ENCODE measurements at places on chromosomes 1 and 21. TPM values are rescaled to one million over a fixed set of nuclear protein-coding genes. Genes with fewer than 3 reads are reported as not detected.

PCP4L1 gene
- 3.4 TPM for total RNA-seq

RXFP4 gene
- not detected for total RNA-seq

CHD5 gene
- total RNA-seq: 3.0 TPM

C1orf105 gene
- total RNA-seq: not detected

PACC1 gene
- total RNA-seq: 10.0 TPM

TRAPPC3 gene
- total RNA-seq: 63.4 TPM

TNFAIP8L2 gene
- total RNA-seq: not detected

USF1 gene
- 79.1 TPM for total RNA-seq

KCNE2 gene
- 1.8 TPM for total RNA-seq

OLIG1 gene
- 2.0 TPM for total RNA-seq

CLCC1 gene
- 32.9 TPM for total RNA-seq

VPS45 gene
- 41.5 TPM for total RNA-seq

PKLR gene
- 1.0 TPM for total RNA-seq

COL9A2 gene
- 19.8 TPM for total RNA-seq

AMPD1 gene
- total RNA-seq: not detected

ACTRT2 gene
- total RNA-seq: not detected

LCE2C gene
- not detected for total RNA-seq

C4BPA gene
- 0.87 TPM for total RNA-seq

PDZK1 gene
- 29.6 TPM for total RNA-seq

MX2 gene
- total RNA-seq: 2.0 TPM

ANGPTL7 gene
- 0.70 TPM for total RNA-seq

KRTAP19-3 gene
- not detected for total RNA-seq

SLC6A17 gene
- total RNA-seq: 0.58 TPM

AIRE gene
- total RNA-seq: 0.12 TPM

LCE1E gene
- not detected for total RNA-seq

DCST1 gene
- not detected for total RNA-seq

DEPDC1 gene
- total RNA-seq: 9.7 TPM

FAM131C gene
- 1.4 TPM for total RNA-seq

GNL2 gene
- 55.1 TPM for total RNA-seq

FAM177B gene
- total RNA-seq: 0.34 TPM

ADAM30 gene
- not detected for total RNA-seq

PADI3 gene
- not detected for total RNA-seq

IL23R gene
- total RNA-seq: not detected

KLHL12 gene
- 24.4 TPM for total RNA-seq

CD1B gene
- total RNA-seq: not detected

DISC1 gene
- total RNA-seq: 4.7 TPM

RUNX3 gene
- total RNA-seq: not detected

HSD3B1 gene
- total RNA-seq: 10.3 TPM

SWT1 gene
- total RNA-seq: 6.2 TPM

CLCA1 gene
- total RNA-seq: 4.9 TPM

GPR25 gene
- total RNA-seq: not detected

OR10J1 gene
- not detected for total RNA-seq

SH2D5 gene
- total RNA-seq: 1.2 TPM

CA14 gene
- total RNA-seq: 42.9 TPM

VCAM1 gene
- 37.0 TPM for total RNA-seq

PLA2G2C gene
- total RNA-seq: not detected

LYPD8 gene
- total RNA-seq: not detected

IER5 gene
- total RNA-seq: 27.7 TPM

SLAMF6 gene
- not detected for total RNA-seq

Data from type B pancreatic cell (in vitro differentiated cells).